ACHN (cell line): ENCODE measurements at places on chromosomes 13 and 19.

- DNase-seq, result peak; percentile 56
These were observed 24.2 kb upstream of the C1QTNF9B start for GRCh38 chr13:23921451-23921888.

- no peak for DNase-seq
These were observed 6.6 kb downstream of the THOP1 start for GRCh38 chr19:2791876-2792275.

DNA sequence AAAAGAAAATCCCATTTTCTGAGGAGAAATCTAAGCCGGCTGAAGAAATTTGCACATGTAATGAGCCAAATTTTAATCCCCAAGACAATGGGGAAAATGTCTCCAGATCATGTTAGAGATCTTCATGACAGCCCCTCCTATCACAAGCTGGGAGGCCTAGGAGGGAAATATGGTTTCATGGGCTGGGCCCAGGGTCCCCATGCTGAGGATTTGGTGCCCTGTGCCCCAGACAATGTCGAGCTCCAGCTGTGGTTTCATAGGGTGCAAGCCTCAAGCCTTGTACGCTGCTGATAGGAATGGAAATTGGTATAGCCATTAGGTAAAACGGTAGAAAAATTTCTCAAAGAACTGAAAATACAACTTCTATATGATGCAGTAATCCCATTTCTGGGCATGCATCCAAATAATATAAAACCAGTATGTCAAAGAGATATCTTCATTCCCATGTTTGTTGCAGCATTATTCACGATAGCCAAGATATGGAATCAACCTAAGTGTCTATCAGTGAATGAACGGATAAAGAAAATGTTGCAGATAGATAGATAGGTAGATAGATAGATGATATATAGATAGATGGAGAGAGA, 19.3 kb upstream of the FREM2 start:
- no peak for DNase-seq

DNA sequence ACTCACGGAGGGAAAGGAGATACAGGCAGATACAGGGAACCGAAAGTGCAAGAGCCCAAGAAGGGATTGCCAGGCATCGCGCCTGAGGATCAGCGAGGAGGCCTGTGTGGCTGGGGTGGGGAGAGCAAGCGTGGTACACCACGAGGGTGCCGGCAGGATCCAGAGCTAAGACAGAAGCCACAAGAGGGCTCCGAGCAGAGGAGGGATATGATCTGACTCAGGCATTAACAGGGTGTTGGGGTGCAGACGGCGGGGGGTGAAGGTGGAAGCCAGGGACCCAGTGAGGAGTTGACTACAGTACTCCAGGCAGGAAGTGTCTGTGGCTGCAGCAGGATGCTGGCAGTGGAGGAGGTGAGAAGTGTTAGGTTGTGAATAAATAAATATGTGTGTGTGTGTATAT, 5.4 kb upstream of the PPP1R37 start:
- DNase-seq, result no peak

DNA sequence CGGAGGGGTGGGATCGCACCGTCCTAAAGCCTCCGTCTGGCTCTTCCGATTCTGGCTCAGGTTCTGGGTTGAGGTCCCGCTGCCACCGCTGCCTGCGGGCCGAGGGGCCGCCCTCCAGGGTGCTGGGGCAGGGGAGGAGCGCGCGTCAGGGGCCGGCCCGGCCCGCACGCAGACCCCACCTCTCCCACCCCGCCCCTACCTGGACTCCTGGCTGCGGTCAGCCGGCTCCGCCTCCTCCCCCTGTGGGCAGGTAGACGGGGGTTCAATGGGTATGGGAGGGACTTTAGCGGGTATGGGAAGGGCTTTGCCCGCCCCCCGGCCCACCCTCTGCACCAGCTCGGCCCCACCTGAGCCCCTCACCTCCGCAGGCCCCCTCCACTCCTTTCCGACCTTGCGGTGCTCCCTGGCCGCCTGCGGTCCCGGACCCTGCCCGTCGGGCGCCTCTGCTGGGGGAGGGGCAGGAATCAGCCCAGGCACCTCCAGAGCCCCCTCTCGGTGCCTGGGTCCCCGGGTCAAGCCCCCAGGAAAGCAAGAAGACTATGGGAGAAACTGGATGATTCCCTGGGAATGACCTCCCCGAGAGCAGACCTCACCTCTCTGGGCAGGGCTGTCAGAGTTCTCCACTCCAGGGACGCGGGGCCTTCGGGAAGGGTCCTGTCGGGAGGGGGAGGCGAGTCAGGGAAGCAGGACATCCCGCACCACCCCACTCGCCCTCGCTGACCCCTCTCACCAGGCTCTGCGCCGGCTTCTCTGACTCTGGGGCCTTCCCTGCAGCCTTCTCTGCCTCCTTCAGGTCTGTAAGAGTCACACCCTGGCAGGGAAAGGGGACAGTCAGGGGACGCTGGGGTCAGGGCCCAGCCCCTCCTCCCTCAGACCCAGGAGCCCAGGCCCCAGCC, 17.0 kb downstream of the EPS8L1 start:
- no peak for DNase-seq

GRCh38 chr13:41492432-41493260, 35.3 kb downstream of the RGCC start:
- no peak for DNase-seq

DNA sequence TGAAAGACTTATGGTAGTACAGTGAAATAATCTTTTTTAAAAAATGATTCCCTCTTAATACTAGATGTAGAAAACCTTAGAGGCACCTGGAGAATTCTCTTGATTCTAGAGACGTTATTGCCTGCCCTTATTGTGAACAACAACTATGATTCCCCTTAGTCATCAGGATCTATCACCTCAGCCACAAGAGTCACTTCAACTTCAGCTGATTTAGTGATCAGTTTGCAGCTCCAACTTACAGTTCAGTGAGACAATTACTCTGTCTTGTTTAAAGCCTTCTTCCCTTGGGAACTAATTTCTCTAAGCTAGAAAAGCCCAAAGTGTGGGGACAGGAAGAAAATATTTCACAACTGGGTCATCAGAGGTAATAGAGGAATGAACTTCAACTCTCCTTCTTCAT, 254.3 kb upstream of the SLITRK1 start:
- no peak for DNase-seq

DNA sequence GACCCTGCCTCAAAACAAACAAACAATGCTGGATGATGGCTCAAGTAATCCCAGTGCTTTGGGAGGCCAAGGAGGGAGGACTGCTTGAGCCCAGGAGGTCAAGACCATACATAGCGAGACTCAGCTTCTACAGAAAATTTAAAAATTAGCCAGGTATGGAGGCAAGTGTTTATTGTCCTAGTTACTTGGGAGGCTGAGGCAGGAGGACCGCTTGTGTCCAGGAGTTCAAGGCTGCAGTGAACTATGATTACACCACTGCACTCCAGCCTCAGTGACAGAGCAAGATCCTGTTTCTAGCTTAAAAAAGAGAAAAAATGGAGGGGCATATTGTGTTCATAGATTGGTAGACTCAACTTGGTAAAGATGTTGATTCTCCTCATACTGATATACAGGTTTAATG, 36.2 kb downstream of the KPNA3 start:
- no peak for DNase-seq

- no peak for DNase-seq
These were observed 160.5 kb downstream of the STK24 start for GRCh38 chr13:98416408-98416807.

DNA sequence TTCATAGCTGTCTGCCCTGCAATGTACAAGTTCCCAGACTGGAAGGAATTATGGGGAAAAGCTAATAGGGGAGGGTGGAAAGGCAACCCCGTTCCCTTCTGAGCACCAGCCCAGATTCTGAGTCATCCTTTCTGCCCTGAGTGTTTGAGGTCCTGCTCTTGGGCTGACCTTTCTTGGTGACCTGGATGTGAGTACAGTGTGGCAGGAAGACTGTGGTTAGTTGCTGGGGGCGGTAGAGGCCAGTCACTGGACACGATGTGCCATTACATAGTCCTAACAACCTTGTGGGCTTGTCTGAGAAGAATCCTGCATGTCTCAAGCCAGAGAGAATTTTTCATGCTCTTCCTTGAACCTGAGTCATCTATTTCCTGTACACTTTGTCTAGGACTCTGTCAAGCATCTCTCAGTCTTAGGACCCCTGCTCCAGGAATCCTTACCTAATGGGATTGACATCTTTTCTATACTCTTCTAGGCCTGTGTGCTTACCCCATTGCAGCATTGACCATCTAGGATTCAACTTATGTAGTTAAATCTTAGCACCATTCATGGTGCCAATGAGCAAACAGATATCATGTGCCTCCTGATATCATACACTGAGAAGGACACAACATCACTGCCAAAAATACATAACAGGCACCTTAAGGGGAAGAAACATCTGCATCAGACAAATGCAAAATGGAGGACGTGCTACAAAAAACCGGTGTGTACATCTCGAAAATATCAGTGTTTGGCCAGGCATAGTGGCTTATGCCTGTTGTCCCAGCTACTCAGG, 8.1 kb upstream of the ANGPTL4 start:
- DNase-seq, result peak; percentile 96

- DNase-seq, result no peak
These were observed 11.2 kb upstream of the AKAP8L start for GRCh38 chr19:15429825-15430467.

DNA sequence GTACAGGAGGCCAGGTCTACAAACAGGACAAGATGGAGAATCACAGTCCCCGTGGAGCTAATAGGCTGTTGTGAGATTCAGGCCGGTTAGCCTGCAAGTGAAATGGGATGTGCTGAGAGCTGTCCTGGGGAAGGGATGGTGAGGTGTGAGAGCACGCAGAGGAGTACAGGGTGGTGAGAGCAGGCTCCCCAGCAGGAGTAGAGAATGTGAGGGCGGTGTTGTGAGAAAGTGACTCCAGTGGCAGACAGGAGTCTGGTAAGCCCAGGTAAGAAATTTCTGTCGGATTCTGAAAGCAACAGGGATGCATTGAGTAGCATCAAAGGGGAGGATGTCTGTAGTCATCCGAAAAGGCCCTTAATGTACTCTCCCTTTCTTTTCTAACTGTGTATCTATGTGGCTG, 50.7 kb upstream of the GPR183 start:
- no peak for DNase-seq

GRCh38 chr19:51166846-51167490, 24.9 kb downstream of the SIGLEC7 start:
- DNase-seq, result no peak

GRCh38 chr19:54029930-54030490, 33.7 kb downstream of the VSTM1 start:
- DNase-seq, result peak; percentile 39

GRCh38 chr19:33246709-33247440, 21.2 kb upstream of the SLC7A10 start:
- no peak for DNase-seq

DNA sequence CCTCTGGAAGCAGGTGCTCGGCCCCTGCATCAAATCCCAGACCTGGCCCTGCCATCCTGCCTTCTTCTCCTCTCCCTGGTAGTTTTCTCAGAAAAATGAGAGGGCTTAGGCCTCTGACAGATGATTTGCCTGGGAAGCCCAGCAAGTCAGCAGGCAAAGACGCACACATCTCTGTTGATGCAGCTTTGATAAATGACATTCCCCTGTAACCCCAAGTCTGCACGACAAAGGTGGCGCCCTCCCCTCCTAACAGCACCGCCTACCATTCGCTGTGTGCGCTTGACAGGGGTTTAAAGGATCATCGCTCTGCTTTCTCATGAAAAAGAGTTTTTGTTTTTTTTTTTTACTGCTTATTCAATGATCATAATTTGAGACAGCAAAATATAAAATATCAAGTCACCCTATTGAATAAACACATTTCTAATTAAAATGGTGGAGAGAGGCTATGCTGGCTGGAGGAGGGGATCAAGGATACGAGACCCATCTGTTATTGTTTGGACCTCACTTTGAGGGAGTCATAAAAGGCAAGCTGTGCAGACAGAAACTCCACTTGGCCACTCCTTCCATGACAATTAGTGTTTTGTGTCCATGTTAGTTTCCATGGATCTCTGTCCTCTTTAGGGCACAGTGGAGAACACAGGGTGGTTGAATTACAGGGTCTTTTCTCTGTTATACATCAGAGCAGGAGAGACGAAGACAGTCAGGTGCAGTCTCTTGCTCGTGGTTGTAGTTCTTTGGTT, 126.1 kb downstream of the FGF9 start:
- no peak for DNase-seq

GRCh38 chr13:99481366-99481765, 19.9 kb upstream of the TM9SF2 start:
- no peak for DNase-seq

- no peak for DNase-seq
These were observed 10.8 kb upstream of the GRAMD1A start for GRCh38 chr19:34989298-34989697.

DNA sequence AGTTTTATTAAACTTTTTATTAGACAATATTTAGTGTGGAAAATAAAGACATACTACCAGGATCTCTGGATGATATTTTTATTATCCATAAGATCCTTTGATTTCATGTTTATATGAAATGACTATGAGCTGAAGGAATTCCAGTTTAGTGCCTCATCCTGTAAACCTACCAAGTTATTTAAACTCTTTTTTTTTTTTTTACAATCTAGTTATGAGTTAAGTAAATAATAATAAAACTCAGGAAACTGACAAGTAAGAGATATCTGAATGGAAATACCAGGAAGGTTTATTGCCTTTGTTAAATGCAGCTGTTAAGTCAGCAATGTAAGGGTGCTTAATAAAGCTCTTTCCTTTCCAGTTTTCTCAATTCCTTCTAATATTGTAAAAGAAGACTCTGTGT, 53.9 kb downstream of the RXFP2 start:
- DNase-seq, result no peak

- DNase-seq, result peak; percentile 70
These were observed 624 bp downstream of the CTXN1 start for GRCh38 chr19:7925171-7925851.

GRCh38 chr13:99948907-99949678, 22.5 kb downstream of the ZIC5 start:
- no peak for DNase-seq

GRCh38 chr19:55082020-55082851, 6.6 kb downstream of the EPS8L1 start:
- no peak for DNase-seq

- DNase-seq, result no peak
These were observed 2.3 kb upstream of the LYPD3 start for GRCh38 chr19:43467730-43468129.

DNA sequence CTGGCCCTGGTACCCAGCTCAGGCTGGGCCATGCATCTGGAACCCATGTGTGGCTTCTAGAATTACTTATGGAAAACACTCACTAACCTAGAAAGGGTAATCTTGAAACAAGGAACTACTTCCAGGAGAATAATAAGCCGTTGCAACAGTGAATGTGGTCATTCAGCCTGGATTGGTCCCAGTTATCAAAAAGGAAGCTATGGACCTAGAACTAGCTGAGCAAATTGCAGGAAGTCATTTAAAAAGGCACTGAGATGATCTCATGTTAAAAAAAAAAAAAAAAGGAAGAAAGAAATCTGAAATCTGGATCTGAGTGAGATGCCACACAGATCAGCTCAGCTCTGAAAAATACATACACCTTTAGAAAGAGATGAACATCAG, 59.6 kb downstream of the DCT start:
- no peak for DNase-seq

DNA sequence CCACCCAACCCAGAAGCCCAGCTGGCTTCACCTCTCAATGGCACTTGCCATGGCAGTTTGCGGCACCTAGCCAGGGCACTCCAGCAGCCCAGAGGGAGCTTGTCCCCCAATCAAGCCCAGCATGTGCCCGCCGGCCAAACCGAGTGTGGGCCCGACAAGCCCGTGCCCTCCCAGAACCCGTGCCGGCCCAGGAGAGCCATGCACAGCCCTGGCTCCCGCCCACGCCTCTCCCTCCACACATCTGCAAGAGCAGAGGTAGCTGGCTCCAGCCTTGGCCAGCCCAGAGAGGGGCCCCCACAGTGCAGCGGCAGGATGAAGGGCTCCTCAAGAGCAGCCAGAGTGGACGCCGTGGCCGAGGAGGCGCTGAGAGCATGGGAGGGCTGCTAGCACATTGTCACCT, 2278.0 kb upstream of the PCDH20 start:
- no peak for DNase-seq
